ENCODE measurements at places on chromosomes 6 and 20. TPM values are rescaled to one million over a fixed set of nuclear protein-coding genes. Genes with fewer than 3 reads are reported as not detected.

The MOCS3 gene
- total RNA-seq: 4.7 TPM

The VWA7 gene
- total RNA-seq: 12.2 TPM

The TRIM15 gene
- not detected for total RNA-seq

The LY6G5B gene
- total RNA-seq: 16.7 TPM

The ERVFRD-1 gene
- not detected for total RNA-seq

The CNR1 gene
- total RNA-seq: not detected

The POLR3F gene
- 7.7 TPM for total RNA-seq

The BPI gene
- total RNA-seq: not detected

The CRISP3 gene
- total RNA-seq: not detected

The CRIP3 gene
- 0.88 TPM for total RNA-seq

The MCM9 gene
- 15.7 TPM for total RNA-seq

The MACROD2 gene
- not detected for total RNA-seq

The C20orf141 gene
- not detected for total RNA-seq

The ASIP gene
- not detected for total RNA-seq

- peak; percentile 21 for DNase-seq
Observed at GRCh38 chr6:160461641-160462040, 113.5 kb downstream of the SLC22A3 start.

GRCh38 chr20:24577271-24577909, 108.0 kb downstream of the SYNDIG1 start:
- no peak for DNase-seq

DNA sequence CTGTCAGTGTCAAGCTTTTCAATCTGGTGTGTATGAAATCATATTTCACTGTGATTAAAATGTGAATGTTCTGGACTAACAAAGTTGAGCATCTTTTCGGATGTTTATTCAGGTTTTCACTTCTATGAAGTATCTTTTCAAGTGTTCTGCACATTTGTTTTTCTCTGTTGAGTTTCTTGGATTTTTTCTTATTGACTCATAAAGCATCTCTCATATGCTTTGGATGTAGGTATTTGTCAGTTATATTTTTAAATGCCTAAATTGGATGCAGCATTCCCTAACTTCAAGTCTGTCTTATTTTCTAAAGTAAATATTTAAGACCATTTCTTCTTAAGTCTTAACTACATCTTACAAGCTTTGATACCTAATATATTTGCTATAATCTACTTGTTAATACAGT, 398.0 kb downstream of the PLCB1 start:
- DNase-seq: no peak

GRCh38 chr6:17182961-17183360, 81.1 kb downstream of the STMND1 start:
- no peak for DNase-seq

- DNase-seq: no peak
Observed at GRCh38 chr20:23047001-23047737, 2.3 kb downstream of the THBD start.

- DNase-seq: no peak
Observed at GRCh38 chr6:36418558-36418957, 24.1 kb downstream of the PXT1 start.

DNA sequence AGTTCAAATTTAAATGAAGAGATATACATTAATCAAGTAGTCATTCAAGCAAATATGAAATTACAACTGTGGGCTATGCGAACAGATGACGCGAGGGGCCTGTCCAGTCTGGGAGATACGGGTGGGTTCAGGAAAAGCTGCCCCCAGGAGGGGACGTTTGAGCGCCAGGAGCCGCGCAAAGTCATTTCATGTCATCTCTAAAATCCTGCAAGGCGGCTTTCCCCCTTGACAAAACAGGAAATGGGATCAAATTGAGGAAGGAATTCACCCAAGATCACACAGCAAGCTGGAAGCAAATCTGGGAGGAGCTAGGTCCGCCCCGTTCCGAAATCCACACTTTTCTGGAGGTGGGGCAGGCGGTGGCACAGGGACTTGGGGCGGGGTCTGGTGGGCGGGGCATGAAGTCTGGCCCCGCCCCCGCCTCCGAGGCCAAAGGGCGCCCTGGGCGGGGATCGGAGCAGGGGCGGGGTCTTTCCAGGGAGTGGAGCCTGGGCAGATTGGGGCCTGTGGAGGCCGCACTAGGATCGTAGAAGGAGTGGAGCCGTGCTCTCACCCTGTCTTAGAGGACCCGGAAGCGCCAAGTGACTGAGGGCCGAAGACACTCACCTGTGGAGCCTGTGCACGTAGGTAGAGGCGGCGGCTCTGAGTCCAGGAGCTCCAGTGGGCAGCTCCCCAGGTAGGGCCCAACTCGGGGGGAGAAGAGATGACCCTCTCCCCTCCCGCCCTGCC, at the start of gene LPIN3:
TSS of gene LPIN3 (plus strand) at position 495 of the 729 bp plus-strand sequence. CDS start 4,983 bp downstream, outside the sequence.
- peak; percentile 65 for DNase-seq

DNA sequence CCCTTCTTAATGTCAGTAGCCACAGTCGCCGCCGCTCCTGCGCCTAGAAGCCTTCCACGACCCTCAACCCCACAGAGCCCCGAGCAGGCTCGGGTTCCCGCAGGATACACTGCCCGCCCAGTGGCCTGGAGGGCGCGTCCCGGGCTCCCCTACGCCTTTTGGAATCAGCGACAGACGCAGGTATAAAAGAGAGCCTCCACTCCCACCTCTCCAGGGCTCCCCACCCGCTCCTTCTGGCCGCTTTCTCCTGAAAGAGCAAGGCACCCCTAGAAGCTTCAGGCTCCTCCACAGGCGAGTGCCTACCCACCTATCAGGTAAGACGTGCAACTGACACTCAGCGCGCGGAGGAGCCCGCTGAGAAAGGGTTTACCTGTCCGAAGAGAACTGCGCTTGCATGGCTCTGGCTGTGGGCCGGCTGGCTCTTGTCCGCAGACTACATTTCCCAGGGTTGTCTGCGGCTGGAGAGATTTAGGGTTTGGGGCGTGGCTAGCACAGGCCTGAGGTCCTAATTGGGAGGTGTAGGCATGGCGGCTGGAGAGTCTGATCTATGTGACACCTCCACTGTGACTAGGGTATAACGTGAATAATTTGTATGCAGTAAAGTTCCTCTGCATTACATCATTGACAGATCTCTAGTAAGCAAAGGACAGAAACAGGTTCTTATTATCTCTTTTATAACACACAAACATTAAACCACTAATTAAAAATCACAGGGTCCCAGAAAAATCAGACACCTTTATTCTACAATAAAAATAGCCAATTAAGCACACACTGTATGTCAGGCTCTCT, 13.5 kb upstream of the ZNF391 start:
- DNase-seq: peak; percentile 68

- DNase-seq: no peak
Observed at GRCh38 chr20:33677991-33678702, 3.9 kb upstream of the NECAB3 start.

DNA sequence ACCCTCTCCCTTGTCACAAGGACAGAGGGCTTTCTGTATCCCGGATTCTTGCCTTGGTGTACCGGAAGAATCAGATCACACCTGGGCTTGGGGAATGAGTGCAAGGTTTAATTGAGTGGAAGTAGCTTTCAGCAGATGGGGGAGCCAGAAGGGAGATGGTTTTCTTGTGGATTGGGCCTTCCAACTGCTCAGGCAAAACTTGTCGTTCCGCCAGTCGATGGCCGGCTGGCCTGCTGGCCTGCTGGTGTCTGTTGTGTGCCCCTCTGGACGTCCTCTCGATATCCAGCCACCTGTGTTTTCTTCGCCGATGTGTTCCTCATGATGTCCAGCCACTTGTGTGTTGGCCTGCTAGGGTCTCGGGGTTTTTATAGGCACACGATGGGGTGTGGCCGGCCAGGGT, 168.1 kb downstream of the CDKAL1 start:
- DNase-seq: no peak

GRCh38 chr20:23126281-23127061, 40.3 kb upstream of the CD93 start:
- no peak for DNase-seq

- DNase-seq: no peak
Observed at GRCh38 chr6:4620284-4621151, 155.7 kb upstream of the CDYL start.

DNA sequence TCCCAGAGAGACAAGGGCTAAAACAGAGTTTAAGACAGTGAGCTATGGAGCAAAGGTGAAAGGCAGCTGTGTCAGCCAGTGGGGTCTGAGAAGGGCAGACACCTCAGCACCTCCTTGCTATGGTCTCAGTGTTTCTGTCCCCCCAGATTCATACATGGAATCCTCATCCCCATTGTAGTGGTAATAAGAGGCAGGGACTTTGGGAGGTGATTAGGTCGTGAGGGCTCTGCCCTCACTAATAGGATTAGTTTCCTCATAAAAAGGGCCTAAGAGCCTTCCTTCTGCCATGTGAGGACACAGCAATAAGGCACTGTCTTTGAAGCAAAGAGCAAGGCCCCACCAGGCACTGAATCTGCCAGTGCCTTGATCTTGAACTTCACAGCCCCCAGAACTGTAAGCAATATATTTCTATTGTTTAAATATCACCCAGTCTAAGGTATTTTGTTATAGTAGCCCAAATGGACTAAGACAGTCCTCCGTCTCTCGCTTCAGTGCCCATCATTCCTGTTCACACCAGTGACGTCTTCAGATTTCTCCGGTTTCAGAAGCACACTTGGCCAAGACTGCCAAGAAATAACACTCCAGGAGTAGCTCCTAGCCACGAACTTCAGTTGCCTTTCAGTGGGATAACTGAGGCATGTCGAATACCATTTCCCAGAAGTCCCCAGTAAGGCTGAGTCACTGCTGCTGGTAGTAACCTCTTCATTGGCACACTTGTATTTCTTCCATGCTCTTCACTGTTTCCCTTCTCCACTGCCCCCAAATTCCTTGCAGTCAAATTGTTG, 32.8 kb downstream of the SLC13A3 start:
- DNase-seq: no peak

- DNase-seq: no peak
Observed at GRCh38 chr6:75178757-75179156, 27.1 kb downstream of the COL12A1 start.

DNA sequence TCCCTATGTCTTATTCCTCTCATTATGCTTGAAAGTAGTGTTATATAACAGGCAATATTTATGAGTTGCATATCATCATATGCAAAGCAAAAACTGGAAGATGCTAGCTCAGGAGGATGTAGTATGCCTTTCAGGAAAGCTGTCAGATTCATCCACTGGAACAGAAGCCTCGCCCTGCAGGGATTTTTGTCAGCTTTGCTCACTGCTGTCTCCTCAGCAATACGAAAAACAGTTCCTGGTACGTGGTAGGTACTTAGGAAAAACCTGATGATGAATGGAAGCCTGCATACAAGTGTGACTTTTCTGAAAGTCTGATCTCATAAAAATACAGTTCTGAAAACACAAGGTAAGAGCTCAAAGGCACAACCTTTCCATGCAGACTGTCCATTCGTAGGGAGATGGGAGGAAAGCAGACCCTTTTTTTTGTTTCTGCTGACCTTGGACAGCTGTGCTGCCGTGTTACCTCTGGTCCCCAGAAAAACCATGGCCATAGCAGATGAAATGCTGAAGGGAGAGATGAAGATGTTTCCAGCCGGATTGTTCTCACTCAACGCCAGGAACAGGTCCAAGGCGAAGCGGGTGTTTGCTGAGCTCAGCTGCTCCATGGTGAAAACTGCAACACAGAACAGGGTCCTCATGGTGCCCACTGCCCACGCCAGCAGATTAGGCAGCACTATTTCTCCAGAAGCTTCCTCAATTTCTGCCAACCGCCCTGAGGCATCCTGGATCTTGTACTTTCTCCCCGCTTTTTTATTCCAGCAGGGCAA, 1.5 kb downstream of the SERPINB1 start:
- DNase-seq: no peak

DNA sequence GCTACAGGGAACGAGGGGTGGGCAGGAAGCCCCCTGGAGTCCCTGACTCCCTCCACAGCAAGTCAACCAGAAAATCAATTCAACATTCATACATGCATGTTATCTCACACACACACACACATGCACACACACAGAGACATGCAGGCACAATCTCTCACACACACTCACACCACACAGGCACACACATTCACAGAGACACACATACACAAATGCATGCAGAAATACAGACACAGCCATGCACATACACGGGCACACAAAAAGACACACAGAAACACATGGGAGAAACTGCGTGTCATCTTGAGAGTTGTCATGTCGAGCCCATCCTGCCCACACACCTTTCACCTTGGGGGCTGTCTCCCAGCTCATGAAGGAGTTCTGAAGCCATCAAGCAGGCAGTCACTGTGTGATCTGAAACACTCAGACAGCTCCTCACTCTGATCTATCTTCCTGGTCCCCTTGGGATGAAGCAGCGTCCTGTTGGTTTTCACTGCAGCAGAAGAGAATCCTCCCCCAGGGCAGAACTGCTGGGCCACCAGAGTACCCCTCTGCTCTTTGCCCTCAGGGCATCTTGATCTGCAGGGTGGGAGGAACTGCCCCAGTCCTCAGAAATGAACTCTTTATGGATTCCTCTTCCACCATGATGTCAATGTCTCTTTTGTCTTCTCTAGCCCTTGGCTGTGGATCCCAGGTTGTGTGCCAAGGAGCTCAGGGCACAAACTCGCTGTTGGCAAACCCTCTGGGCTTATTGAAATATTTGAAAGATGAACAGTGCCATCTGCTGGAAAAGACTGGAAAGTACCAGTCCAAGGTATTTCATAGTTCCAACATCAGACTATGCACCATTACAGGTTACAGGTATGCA, 8.8 kb downstream of the RAET1L start:
- DNase-seq: peak; percentile 49

- no peak for DNase-seq
Observed at GRCh38 chr6:43306086-43306485, 2.5 kb downstream of the CRIP3 start.

- DNase-seq: no peak
Observed at GRCh38 chr6:144896289-144896688, 611.2 kb downstream of the UTRN start.

GRCh38 chr20:10453241-10453640, 18.1 kb downstream of the SLX4IP start:
- DNase-seq: peak; percentile 58

- no peak for DNase-seq
Observed at GRCh38 chr6:29933955-29934354, 8.4 kb upstream of the HLA-A start.

- DNase-seq: no peak
Observed at GRCh38 chr20:53870426-53871315, 199.7 kb downstream of the BCAS1 start.

GRCh38 chr20:24694727-24695528, 225.5 kb downstream of the SYNDIG1 start:
- DNase-seq: no peak

GRCh38 chr6:167546611-167547327, 221.9 kb downstream of the TTLL2 start:
- DNase-seq: no peak

DNA sequence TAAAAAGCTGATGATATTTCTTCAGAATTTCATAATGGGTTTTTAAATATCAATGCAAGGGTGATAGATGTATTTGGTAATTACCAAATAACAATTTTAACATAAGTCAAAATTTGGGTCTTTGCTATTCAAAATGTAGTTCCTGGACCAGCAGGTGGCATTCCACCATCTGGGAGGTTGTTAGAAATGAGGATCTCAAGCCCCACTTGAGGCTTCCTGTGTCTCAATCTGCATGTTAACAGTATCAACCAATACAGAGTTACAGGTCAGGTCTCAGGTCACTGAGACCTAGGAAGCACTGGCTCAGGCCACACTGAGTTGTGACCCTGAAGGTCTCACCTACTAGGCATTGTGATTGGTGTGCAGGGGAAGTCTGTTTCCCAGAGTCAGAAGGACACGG, 57.2 kb upstream of the MTRF1L start:
- no peak for DNase-seq

All from activated CD4-positive, alpha-beta memory T cell treated with anti-CD3 and anti-CD28 coated beads, Interleukin-2, amount 10 ng/mL, durations not matched to agents 7 days and 5 days (primary cell).